ENCODE measurements at places on chromosomes 3 and 15. TPM values are rescaled to one million over a fixed set of nuclear protein-coding genes. Genes with fewer than 3 reads are reported as not detected.

CLDN18 gene
- 74.9 TPM for polyA plus RNA-seq

SNX22 gene
- polyA plus RNA-seq = 3.1 TPM

NKIRAS1 gene
- 14.6 TPM for polyA plus RNA-seq

SAMMSON gene
- not detected for polyA plus RNA-seq

GRCh38 chr15:75650908-75651809 lies 3.4 kb downstream of the SNX33 start:
- DNase-seq = no peak

DNA sequence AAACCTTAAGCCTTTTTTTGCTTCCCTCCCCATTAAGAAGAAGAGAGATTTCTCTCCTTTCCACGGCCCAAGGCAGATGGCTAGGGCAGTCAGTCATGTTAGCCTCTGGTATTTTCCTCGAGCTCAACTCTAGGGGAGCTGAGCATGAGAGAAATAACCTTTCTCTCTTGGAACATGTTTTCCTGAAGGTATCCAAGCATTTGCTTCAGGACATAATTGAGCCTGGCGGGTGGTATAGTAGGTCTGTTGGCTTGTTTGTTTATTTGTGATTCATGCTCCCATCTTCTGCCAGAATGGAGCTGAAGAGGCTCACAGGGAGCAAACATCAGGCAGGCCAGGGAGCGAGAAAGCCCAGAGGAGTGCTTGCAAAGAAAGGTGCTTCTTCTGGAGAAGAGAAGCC lies 102.5 kb downstream of the MESD start:
- no peak for DNase-seq

DNA sequence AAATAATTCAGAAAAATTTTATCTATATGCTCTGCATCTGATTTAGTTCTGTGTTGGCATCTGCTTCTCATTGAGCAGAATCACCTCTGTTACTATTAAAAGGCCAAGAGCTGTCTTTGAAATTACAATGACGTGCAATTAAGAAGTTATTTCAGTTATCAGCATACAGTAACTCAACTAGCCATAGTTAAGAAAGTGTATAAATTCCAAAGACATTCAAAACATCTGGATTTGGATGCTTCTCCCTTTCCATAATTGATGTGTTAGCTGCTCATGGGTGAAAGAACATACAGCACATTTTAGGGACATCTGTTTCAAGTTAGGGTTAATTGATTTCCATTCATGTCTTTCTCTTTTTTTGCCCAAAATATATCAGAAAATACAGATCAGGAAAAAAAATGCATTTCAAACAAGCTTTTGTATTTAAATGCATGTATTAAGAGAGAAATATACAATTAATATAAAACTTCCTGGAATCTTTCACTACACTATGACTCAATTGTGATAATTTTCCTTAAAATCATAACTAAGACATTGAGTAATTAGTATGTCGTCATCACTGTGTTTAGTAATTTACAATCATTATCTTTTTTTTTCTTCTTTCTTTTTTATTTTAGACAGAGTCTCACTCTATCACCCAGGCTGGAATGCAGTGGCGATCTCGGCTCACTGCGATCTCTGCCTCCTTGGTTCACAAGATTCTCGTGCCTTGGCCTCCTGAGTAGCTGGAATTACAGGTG lies 82.7 kb upstream of the MBNL1 start:
- DNase-seq = no peak

DNA sequence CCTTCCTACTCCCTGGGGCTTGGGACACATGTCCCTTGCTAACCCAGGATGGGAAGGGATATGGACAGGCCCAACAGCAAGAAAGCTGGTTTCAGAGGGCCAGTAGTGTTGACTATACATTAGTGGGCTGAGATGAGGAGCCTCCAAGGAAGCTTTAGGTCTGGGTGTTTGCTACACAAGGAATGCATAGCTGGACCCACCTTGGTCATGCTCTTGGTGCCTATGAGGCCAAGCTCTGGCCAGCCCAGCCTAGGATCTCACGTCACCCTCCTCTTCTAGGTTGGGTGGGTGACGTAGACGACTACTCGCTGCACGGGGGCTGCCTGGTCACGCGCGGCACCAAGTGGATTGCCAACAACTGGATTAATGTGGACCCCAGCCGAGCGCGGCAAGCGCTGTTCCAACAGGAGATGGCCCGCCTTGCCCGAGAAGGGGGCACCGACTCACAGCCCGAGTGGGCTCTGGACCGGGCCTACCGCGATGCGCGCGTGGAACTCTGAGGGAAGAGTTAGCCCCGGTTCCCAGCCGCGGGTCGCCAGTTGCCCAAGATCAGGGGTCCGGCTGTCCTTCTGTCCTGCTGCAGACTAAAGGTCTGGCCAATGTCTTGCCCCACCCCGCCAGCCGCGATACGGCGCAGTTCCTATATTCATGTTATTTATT lies 653 bp upstream of the WDR6 start:
- peak; percentile 52 for DNase-seq

DNA sequence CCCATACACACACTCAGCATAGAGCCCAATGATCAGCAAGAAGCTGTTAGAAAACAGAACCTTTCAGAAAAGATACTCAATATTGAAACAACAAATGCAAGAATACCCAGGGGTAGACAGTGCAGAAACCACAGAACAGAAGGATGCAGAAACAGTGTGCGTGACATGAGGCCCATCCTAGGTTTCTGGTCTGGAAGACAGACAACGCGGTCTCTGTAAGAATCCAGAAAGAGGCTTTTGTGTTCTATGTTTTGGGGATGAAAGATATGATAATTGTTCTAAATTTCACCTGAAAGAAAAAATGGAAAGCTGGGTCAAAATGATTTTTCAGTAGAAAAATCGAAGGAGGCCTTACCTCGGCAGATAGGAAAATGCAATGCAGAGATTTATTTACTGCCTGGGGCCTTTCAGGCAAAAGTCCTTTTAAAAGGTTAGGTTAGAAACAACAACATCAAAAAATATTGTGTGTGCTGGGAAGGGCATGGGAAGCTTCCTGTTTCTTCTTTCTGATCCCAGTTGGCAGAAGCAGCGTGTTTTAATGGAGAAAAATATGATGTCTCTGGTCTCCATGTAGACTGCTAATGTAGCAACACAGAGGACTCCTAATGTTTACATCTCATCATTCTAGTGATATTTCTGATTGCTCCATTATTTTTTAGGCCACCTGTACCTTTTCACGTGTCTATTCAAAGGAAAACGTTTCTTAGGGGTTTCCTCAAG lies 17.0 kb downstream of the SYNM start:
- DNase-seq = no peak

GRCh38 chr15:80483725-80484161 lies 79.6 kb downstream of the ARNT2 start:
- peak; percentile 62 for DNase-seq

DNA sequence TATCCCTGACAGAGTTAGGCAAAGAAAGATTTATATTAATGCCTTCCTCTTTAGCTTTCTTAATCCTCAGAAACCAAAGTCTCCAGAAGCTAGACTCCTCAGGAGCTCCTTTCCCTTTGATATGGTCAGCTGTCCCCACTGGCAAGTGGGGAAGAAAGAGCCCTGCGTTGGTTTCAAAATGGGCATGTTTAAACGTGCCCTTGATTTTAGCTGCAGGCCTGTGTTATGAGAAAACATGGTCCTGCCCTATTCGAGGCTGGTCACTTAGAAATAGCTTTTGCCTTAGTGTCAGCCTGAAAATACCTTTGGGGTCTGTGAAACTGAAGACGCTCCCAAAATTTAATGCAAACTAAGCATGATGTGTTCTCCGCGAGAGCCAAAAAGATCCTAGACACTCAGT lies 135.5 kb upstream of the RARB start:
- no peak for DNase-seq

- DNase-seq = no peak
Observed at GRCh38 chr15:52682781-52683180, 3.6 kb upstream of the ATOSA start.

Measured in left lung (tissue), 14 donors.